ENCODE measurements at places on chromosomes 1 and 21.

DNA sequence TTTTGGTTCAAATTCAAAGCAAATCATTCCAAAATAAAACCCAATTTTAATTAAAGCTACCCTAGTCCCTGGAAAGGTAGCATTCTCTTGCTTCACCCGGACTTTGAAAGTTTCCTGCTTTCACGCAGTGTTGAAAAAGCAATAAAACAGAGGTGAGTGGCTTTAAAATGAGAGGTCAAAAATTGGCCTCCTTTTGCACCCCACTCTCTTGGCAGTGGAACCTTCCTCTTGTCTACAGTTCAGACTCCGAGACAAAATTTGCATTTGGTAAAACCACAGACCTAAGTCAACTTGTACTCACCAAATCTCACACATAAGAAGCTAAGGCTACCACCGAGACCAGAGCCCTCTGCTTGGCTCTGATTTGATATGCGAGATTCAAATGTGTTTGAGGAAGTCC lies 252.7 kb downstream of the TTLL7 start:
- no peak for DNase-seq

DNA sequence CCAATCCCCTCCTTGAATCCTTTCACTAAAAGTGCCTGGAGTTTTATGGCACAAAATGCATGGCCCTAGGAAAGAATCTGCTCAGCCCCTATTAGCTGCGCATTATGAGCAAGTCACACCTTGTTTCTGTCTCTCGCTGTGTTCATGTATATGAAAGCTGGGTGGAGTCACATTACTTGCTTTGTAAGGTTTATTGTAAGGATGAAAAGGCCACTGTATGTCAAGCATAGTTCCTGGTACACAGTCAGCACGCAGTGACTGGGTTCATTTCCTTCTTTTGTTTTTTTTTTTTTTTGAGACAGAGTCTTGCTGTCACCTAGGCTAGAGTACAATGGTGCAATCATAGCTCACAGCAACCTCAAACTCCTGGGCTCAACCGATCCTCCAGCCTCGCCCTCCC lies 6.7 kb upstream of the SLC9A1 start:
- DNase-seq = no peak

DNA sequence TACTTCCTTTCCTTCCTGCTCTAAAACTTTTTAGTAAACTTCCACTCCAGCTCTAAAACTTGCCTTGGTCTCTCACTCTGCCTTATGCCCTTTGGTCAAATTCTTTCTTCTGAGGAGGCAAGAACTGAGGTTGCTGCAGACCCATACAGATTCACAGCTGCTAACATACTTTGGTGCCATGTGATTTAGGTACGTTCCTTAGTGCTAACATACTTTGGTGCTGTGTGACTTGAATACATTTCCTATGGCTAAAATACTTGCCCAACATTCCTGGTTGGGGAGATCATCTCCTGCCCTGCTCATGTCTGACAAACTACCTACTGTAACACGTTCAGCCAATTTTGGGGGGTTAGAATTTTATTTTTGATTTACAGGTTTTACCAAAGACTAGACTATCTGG lies 6.8 kb upstream of the ZBTB40 start:
- DNase-seq = no peak

DNA sequence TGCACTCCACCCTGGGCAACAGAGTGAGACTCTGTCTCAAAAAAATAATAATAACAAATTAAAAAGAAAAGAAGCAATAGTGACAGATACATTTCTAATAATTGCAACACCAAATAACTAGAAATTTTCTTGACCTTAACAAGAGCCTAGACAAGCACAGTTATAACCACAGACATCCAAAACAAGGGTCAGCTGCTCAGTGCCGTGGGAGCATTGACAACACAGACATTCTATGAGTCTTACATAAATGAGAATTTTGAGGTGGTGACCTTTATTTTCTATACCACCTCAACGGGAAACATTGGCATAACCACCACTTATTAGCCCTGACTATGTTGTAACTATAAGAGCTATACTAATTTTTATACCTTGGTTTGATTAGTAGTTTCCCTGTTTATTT lies 156.1 kb downstream of the NR5A2 start:
- DNase-seq = no peak

All from Panc1 (cell line).